ENCODE measurements at places on chromosomes 7 and 10.
A peak's percentile ranks its signal among the peaks of the same experiment; 100 is the strongest.

- DNase-seq = no peak
These were observed 37.3 kb upstream of the TPST1 start for GRCh38 chr7:66167773-66168387.

- no peak for DNase-seq
These were observed 44.8 kb downstream of the CAMK2B start for GRCh38 chr7:44280636-44280992.

DNA sequence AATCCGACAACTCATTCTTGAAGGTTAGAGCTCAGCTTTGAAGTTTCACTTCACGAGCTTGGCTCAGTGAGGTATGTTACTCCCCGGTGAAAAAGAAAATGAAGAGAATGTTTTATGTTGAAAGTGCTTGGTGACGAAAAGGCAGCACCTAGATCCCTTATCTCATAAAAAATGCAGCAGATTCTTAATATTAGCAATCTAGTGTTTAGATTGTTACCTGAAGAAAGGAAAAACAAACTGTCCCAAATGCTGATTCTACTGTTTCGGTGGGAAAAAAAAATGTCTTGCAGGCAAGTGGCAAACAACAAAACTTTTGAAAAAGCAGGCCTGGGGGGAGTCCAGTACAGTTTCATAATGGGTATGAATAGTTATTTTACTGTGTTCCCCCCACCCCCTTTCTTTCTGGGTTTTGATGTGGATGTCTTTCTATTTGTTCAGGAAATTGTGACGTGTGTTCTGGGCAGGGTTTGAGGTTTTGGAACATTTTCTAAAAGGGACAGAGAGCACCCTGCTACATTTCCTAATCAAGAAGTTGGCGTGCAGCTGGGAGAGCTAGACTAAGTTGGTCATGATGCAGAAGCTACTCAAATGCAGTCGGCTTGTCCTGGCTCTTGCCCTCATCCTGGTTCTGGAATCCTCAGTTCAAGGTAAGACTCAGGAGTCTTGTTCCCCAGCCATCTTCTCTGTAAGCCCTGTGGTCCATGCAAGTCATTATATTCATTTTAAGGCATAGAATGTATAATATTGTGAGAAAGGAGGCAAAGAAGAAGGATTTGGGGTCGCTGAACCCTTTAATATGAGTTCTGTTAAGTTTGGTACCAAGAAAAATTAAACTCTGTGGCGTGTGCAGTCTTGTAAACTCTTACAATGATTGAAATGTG, at the start of gene SRGN:
SRGN (plus strand) TSS at position 514 of the 881 bp plus-strand sequence; CDS start at position 569, 55 bp downstream.
- DNase-seq = peak; percentile 80

DNA sequence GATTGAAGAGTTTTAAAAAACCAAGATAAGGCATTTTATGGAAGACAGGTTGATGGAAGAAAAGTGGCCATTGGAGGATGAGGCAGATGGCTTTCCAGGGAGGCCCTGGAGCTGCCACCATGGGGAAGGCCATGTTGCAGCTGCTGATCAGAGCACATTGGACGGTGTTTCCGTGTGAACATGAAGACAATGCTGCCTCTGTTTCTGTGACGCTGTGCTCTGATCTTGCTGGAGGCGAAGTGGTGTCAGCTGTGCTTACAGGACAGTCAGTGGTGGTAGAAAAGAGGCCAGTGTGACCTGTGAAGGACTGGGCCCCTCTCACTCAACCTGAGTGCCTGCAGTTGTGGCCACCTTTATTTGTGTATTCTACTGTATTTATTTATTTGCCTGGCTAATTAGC, 132.9 kb downstream of the FAM204A start:
- DNase-seq = no peak

DNA sequence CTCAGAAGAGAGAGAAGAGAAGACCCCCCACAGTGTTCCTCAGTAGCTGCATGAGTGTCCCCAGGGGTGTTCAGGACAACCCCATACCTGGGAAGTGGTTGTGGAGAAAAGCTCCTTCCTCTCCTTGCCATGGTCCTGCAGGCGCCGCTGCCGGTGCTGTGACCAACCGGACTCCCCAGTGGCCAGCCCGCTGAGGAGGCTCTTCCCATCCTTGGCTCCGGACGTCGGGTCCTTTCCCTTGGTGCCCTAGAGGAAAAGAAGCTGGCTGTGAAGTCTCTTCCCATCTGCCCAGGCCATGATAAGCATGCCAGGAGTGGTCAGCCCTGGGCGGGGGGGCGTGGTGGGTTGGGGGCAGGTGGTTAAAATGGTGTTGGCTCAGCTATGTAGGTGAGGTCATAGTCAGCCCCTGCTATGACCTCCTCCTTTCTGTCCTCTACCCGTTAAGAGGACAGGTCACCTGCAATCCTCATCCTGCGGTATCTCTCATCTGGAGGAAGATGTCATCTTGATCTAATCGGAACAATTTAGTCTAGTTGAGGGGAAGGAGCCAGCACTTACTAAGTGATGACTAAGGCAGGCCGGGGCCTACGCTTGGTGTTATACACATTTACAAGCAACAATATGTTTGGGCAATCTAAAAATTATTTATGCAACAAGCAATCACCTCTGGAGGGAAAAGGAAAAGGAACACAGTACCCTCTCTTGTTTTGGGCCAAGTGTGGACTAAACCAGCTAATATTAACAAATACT, 13.2 kb downstream of the WDR91 start:
- DNase-seq = peak; percentile 14

GRCh38 chr10:92278996-92279696, 11.7 kb downstream of the CPEB3 start:
- DNase-seq = no peak

DNA sequence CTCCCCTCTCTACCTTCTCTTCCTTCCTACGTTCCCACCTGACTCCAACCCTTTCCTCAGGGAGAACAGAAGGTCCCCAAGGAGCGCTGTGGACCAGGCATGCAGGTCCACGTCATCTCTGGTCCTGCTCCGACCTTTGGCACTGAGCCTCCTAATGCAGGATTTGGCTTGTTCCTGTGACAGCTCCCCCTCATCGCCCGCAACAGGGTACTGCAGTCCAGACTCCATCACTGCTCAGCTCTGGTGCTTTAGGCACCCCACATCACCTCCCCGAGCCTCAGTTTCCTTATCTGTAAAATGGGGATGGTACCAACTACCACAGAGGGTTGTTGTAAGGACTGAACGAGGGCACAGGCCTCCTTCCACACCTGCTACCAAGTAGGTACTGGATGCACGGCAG, 54.6 kb downstream of the FHIP2A start:
- DNase-seq = no peak

DNA sequence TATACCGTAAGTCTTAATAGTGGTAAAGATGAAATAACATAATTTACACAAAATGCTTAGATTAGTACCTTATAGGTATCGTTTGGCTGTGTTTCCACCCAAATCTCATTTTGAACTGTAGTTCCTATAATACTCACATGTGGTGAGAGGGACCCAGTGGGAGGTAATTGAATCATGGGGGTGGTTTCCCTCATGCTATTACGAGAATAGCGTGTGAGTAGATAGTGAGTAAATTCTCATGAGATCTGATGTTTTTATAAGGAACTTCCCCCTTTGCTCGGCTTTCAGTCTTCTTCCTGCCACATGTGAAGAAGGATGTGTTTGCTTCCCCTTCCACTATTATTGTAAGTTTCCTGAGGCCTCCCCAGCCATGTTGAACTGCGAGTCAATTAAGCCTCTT, 426.3 kb upstream of the POT1 start:
- DNase-seq = no peak

GRCh38 chr7:104198673-104199278, 9.0 kb downstream of the ORC5 start:
- no peak for DNase-seq

DNA sequence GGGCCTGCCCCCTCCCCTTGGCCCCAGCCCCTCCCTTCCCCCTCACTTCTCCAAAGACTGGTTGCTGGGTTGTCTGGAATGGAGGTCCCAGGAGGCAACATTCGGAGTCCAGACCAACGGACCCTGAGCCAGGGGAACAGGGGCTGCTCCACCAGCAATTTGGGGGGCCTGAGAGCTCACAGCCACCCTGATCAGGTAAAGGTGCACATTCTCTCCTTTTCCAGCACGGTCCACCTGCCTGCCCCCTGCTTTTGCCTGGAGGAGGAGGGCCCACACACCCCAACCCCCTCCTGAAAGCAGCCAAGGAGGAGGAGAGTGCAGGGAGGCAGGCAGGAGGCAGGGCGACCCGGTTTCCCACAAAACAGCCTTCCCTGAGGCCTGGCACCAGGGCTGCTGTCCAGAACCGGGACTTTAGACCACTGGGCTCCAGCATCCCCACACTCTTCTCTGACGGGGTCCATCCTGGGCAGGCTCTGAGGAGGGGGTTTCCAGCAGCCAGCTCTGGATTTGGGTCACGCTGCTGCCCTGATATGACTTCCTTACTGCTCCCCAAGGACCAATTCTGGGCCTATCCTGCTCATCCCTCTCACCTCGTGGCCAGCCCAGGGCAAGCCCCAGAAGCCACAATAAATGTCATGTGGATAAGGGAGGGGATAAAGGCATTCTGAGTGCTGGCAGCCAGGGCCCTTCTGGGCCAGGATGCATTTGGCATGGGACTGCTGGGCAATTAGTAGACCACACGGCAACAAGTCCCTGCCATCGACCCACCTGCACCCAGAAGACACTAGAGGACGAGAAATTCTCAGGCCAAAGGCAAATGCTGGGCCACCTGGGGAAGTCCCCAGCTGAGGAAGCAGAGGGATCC, 1.1 kb upstream of the CAMK2B start:
- DNase-seq = no peak

GRCh38 chr7:141225916-141226618, 152.2 kb downstream of the TMEM178B start:
- no peak for DNase-seq

DNA sequence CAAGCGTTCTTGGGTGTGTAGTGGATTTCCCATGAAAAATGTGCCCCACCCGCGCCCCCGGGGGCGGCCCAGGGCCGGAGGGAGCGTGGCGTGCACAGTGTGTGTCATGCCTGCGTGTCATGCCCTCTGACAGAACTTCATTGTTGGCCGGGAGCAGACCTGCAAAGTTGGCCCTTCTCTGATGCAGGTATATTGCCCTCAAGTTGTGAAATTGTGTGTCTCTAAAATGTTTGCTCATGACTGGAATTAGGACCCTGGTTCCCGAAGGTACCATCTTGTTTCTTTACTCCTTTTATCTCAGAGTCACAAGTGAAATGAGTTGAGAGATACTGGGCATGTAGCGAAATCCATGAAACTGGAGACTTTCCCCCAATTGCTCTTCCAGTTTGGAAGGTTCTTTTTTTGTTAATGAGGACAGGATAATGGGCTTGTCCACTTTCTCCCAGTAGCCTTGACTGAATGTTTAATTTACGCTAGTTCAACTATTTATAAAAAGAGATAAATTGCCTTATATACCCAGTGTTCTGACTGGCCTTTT, 26.2 kb downstream of the ADK start:
- peak; percentile 73 for DNase-seq

DNA sequence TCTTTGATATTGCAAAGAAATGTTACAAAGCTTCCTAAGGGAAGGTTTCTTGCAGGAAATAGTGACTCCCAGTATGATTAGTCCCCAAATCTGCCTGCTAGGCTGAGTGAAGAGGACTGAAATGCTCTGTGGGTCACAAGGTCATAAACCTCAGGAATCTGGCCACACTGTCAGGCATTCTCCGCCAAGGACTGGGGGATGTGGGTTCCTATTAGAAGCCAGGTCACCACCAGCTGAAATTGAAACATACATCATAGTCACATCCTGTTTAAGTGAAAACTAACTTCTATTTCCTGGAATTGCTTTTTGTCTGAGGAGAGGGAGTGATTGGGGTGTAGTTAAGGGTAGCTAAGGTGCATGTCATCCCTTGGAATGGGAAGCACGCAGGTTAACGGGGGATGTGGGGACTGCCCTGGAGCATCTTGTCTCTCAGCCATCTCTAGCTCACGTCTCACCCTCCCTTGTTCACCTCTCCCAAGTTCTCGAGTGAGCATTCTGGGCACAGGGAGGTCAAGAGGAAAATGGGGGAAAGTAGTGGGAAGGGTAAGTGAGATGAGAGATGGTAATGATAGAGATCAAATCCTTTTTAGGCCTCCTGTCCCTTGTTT, 12.0 kb upstream of the GSAP start:
- DNase-seq = peak; percentile 25

GRCh38 chr10:71850021-71850742, 869 bp downstream of the PSAP start:
- DNase-seq = no peak

DNA sequence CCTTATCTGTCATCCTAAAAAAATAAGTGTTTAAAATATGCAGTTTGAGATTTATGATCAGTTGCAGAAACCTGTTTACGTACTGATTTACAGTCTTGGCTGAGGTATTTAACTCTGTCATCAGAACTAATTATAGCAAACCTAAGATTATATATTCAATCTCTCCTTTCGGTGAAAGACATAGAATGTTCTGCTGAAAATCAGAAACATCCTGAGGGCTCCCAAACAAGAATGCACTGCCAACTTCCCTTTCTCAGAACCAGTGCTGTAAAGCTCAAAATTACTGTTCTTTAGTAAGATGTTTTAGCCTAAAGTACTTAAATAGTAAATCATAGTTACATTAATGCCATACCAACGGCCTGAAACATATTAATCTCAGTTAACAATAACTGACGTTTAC, 34.3 kb downstream of the FAM204A start:
- DNase-seq = no peak

- no peak for DNase-seq
These were observed 29.9 kb upstream of the MPP7 start for GRCh38 chr10:28332726-28333125.

- no peak for DNase-seq
These were observed 9.3 kb upstream of the ZC3HAV1L start for GRCh38 chr7:139044813-139045794.

- DNase-seq = no peak
These were observed 3.3 kb upstream of the TCERG1L start for GRCh38 chr10:131314799-131315198.

DNA sequence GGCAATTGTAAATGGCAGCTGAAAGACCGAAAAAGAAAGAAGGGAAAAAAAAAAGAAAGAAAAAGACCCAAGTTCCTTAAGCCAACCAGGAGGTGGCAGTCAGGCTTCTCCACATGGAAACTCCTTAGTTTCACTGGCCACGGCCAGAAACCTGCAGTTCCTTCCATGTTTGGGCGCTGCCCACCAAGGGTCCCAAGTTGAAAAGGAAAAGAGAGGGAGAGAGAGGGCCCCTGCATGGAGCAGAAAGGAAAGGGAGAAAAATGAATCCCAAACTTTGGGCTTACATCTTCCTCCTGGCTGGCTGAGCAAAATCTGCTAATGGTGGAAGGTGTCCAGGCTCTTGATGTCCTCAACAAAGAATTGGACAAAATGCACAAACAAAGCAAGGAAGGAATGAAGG, 31.8 kb upstream of the ABCA13 start:
- no peak for DNase-seq

DNA sequence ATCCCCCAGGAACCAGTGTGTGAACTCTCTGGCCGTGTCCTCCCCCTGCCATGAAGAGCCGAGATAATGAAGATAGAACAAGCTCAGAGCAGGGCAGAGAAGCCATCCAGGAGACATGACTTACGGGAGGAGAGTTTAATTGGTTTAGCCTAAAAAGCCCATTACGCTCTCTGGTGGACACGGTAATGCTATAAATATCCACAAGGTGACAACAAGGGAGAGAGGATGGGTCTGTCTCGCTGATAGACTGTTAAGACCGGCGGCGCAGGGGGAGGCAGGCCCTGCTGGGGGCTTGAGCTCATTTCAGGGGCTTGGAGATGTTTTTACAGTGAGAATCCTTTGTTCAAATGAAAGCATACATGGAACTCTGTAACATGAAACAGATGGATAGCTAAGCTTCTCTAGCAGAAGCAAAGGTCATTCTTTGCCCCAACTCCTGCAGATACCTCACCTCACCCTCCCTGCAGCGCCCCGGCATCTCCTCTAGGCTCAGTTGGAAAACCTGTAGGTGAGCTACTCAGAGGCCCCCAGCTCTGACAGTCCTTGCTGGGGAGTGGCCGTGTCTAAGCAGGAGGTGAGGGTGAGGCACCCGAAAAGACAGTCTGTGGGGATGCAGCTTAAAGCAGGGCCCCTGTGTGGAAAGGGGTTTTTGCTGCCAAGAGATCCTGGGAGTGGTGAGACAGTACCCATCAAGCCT, 40.8 kb upstream of the LOXL4 start:
- no peak for DNase-seq
